Suppressor macrophage treated with lipopolysaccharide for 1 hour (primary cell): ENCODE measurements at places on chromosomes 7 and 10.

DNA sequence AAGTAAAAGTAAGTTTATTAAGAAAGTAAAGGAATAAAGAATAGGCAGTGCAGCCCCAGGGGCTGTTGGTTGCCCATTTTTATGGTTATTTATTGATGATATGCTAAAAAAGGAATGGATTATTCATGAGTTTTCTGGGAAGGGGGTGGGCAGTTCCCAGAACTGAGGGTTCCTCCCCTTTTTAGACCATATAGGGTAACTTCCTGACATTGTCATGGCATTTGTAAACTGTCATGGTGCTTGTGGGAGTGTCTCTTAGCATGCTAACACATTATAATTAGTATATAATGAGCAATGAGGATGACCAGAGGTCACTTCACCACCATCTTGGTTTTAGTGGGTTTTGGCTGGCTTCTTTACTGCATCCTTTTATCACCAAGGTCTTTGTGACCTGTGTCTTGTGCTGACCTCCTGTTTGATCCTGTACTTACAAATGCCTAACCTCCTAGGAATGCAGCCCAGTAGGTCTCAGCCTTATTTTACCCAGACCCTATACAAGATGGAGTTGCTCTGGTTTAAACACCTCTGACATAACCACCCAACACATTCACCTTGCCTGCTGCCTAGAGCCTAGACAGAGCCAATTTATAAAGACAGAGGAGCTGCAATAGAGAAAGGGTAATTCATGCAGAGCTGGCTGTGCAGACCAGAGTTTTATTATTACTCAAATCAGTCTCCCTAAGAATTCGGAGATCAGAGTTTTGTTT lies 10.9 kb upstream of the ERCC6 start:
- DNase-seq: no peak

- no peak for DNase-seq
Measured at GRCh38 chr10:81036257-81036656, 498.6 kb downstream of the SH2D4B start.

- DNase-seq: no peak
Measured at GRCh38 chr10:107025676-107026075, 138.8 kb downstream of the SORCS1 start.

DNA sequence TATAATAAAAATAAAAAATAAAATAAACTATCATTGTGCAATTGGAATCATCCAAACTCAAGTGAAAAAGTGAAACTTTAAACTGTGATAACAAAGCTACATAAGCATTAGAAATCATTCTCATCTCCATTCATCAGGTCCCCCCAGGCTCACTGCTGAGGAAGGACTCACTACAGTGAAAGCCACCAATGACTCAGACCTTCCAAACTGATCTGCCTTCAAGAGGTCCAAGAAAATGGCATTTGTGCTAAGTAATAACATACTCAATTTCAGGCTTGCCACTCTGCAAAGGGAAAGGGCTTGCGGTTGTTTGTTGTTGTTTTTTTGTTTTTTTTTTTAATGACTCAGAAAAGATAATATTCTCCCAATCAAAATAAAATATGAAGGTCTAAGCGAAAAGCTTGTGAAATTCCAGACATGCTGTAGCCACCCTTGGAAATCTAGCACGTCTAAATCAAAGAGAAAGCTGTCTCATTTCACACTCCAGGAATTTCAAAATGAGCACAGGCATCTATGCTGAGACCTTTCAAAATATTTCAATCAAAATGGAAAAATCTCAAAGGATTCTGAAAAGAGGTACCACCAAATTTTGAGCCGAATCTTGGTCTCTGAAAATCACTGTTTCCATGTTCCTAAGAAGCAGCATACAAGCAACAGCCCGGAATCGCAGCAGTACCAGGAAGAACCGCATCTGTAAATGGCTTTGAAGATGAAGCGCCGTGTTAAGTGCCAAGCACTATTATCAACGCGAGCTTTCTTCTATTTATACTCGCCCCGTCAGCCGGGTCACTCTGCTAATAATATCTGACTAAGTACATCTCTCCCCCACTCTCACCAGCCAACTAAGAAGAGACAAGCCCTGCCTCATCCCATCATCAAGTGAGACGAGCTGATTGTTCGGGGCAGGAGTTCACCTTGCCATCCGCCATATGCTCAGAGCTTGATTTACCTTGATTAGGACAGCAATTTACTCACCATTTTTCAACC lies 13.5 kb downstream of the SFMBT2 start:
- DNase-seq: no peak

- DNase-seq: no peak
Measured at GRCh38 chr10:132197271-132198067, 10.7 kb downstream of the DPYSL4 start.

DNA sequence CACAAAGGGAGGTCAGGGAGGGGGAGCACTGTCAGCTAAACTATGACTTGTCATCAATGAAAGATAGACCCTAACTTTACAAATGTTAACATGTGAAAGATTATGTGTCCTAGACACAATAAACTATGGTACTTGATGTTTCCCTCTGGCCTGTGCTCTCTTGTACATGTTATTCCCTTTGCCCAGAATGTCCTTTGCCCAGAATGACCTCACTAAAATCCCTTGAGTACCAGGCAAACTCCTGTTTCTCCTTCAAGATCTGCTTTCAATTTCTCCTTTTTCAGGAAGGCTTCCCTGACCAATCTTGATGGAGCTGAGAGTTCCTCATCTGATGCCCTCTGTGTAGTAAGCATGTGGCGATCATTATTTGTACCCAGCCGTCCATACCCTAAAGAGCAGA lies 143.1 kb downstream of the ZNF365 start:
- no peak for DNase-seq

GRCh38 chr7:107495516-107495915 lies 25.7 kb downstream of the GPR22 start:
- DNase-seq: no peak
